ENCODE measurements at places on chromosomes 2 and 18. TPM values are rescaled to one million over a fixed set of nuclear protein-coding genes. Genes with fewer than 3 reads are reported as not detected.

NYAP2 gene
- 0.06 TPM for total RNA-seq

UGT1A1 gene
- total RNA-seq: not detected

SPATA3 gene
- total RNA-seq: not detected

PPP1R1C gene
- total RNA-seq: not detected

PTPRN gene
- 0.63 TPM for total RNA-seq

- no peak for DNase-seq
Observed at GRCh38 chr2:150088538-150088937, 398.9 kb downstream of the RND3 start.

GRCh38 chr2:25281522-25281921 is 60.2 kb downstream of the DNMT3A start:
- no peak for DNase-seq

GRCh38 chr18:23574611-23575308 is 11.5 kb downstream of the NPC1 start:
- no peak for DNase-seq

- DNase-seq: no peak
Observed at GRCh38 chr2:101195871-101196661, 44.9 kb upstream of the TBC1D8 start.

All from T-cell (primary cell).